IPS DF 19.7 (cell line): ENCODE measurements at places on chromosomes 1 and 21.
A peak's percentile ranks its signal among the peaks of the same experiment; 100 is the strongest.

- DNase-seq = no peak
These were observed at the start of gene CD247 for GRCh38 chr1:167518331-167518700. Gene CD247 (minus strand): TSS chr1:167518529. CDS start chr1:167518465, 64 bp downstream.

GRCh38 chr1:192159781-192160180 is 1.5 kb downstream of the RGS18 start:
- no peak for DNase-seq

- DNase-seq = no peak
These were observed 65.9 kb upstream of the CCDC190 start for GRCh38 chr1:162926906-162927305.

DNA sequence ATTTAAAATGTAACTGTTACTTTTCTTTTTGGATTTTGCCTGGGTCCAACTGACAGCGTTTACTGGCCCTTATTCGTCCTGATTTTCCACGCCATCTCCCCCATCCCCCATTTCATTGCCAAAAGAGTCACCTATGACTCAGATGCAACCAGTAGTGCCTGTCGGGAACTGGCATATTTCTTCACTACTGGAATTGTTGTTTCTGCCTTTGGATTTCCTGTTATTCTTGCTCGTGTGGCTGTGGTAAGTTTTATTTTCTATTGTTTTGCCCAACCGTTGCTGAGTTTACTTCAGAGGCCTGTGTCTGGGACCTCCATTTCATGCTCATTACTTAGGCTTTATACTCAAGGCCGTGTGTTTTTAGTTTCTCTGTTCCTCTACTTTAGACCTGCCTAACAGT is 9.3 kb downstream of the LEPR start:
- no peak for DNase-seq

DNA sequence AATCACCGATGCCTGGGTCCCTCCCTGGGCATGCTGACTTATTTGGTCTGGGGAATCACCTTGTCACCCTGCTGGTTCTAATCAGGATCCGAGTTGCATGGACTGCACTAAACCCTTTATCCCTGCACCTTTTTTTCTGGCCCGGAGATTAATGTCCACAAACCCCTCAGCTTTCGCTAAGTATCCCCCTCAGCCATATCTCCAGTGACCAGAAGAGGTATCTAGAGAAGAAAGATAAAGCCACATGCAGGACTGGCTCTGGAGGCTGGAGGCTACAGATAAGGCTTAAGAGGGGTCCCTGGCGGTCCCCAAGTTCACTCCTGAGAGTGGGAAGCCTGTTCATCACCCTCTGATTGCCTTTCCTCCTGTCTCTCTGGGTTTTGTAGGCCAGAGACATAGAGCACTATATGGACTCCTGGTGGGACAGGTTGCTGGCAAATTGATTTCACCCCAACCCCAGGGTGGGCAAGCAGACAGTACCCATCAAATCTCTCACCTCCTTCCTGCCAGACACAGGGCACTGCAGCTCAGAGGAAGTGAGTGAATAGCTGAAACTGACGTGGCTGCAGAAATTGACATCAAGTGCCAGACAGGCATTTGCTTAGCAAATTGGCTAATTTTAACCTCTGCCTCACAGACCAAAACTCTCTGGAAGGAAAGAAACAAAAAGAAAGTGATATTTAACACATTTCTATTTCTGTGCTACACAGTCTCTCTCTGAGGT is 38.8 kb downstream of the HMGB4 start:
- DNase-seq = no peak

DNA sequence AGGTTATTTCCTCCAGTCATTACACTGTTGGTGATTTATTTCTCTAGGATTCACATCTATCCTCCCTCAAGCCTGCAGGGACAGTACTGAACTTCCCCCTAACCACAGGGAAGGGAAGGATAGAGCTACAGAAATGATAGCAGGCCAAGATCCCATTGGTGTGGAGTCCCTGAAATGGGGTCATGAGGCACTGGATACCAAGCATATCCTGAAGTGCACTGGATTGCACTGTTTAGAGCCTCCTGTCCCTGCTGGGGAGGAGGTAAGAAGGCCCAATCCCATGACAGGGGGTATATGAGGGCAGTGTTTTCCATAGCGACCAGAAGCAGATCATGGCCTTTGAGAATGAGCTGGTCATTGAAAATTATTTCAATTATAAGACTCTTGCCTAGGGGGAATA is 56.8 kb downstream of the C1orf21 start:
- no peak for DNase-seq

DNA sequence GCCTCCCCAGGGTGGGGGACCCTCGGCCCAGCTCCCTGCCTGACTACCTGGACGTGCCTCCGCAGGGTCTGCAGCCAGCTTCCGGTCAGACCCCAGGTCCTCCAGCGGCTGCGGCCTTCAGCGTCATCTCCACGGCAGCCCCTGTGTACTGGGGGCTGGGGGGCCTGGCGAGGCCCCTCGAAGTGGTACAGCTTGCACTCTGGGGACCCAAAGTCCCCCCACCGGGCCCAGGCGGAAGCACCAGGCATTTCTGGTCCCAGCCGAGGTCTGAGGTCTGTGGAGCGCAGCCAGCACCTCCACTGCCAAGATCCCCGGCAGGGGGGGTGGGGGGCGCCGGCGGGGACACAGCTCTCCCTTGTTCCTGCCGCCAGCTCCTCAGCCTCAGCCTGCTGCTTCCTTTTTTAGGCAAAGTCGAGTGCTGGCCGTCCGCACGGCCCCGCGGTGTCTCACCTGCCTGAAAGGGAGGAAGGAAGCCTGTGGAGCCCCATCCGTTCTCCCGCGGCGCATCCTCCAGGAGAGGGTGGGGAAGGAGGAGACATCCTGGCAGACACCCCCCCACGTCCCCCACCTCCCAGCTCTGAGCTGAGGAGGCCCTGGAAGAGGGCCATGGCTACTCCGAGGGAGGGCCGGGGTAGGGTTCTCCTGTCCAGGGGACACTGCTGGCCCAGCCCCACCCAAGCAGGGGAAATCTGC is 1.2 kb upstream of the VWA1 start:
- no peak for DNase-seq

DNA sequence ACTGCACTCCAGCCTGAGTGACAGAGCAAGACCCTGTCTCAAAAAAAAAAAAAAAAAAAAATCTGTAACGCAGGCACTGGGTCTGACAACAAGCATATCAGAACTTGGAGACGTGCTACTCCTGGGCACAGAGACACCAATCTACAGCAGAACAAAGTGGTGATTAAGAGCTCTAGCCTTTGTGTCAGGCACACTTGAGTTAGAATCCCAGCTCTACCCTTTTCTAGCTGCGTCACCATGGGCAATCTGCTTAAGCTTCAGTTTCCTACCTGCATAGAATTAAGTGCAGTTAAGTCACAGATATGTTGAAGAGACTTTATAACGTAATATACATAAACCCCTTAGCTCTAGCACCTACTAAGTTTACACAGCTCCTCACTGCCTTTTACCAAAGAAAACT is 3.4 kb upstream of the CDCA8 start:
- no peak for DNase-seq

DNA sequence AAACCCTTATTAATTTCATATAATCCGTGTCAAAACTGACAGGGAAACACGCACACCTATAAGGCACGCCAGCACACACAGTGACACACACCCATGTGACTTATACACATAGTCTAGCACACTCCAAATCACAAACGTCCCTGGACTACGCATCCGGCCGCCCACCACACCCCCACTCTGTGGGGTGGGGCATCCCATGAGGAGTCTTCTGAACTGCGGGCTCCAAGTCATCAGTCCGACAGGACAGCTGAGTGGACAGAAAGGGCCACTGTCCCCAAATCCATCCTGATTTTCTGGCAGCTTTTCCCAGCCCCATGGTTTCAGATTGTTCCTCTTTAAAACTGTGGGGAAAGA is 829 bp downstream of the PEA15 start:
- no peak for DNase-seq

DNA sequence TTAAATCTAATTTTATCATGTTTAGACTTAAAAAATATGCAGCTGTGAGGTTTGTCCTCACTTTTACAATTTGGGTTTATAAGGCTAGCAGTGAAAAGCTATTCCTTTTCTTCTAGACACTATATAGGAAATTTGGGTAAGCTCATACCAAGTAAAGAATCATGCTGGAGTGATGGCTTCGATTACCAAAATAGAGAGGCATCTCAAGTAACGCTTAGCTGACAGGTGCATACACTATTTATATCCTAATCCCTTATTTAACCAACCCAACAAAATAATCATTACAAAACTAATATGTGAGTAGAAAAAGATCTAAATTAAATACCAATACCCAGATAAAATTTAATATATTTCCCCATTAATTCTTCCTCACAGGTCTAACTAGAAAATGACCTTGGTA is 193.2 kb downstream of the LHX8 start:
- no peak for DNase-seq

DNA sequence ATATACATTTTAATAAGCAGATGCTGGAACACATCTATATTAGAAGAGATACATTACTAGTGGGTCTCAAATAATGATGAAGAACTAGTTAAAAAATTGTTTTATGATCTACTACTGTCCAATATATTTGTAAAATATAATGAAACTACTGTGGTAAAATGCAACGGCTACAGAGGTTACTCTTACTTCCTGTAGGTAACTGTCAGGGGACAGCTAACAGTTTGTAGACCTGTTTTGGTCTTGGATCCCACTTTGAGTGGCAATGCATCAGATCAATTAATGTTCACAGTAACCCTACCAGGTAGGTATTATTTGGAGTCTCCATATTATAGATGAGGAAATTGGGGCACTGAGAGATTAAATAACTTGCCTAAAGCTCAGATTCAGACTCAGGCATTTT is 26.7 kb upstream of the MYSM1 start:
- no peak for DNase-seq

DNA sequence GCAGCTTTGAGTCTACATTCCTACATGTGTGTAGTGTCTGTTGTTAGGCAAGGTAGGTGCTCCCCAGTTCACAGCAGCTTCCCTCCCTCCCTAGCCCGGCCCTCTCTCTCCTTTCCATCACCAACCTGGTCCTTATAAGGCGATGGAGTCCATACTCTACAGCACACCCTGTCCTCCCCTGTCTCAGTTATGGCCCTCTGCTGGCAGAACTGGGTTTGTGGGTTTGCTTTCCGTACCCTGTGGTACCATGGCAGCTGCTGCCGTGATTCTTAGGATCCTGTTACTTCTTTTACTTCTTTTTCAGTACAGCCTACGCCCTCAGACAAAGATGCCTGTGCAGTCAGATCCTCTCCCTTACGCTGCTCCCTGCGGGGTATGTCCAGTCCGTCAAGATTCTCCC is 31.7 kb downstream of the AK5 start:
- peak; percentile 64 for DNase-seq

DNA sequence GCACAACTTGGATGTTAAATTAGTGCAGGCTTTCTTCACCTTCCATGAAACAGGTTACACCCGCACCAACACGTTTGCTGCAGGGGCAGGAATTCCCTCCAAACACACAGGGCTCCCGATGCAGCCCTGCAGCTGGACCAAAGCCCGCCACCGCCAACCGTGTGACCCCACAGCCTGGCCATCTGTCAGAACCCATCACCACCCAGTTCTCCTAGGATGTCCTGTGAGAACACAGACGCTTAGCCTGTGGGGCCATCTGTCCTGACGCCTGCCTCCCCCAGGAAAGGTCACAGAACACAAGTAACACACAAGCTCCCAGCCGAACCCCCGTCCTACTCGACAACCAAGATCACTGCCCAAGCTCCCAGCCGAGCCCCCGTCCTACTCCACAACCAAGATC is 108.1 kb downstream of the NPHP4 start:
- DNase-seq = no peak

DNA sequence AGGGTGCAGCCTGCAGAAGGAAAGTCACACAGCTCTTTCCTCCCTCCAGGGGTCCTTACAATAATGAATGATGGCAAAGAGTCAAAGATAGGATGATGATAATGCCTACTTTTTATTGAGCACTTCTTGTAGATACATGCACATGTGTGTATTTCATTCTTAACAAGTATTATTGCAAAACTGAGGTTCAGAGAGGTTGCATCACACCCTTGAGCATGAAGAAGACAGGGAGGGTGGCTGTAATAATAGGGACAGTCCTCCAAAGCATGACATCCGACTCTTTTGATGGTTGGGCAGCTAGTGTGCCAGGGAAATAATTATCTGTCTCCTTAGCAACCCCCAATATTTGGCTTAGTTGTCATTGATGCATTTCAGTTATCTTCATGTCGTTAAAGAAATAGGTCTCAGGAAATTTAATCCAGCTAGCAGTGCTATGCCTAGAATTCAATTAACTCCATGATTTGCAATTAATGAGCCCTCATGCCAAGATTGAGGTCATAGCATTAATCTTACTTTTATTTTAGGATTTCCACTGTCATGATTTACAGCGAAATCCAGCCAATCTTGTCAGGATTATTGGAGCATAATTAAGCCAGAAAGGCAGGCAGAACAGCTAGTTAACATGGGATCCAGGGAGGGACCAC is 35.0 kb downstream of the DNAJC6 start:
- DNase-seq = no peak

- no peak for DNase-seq
These were observed 22.5 kb downstream of the DISP3 start for GRCh38 chr1:11501491-11501897.

DNA sequence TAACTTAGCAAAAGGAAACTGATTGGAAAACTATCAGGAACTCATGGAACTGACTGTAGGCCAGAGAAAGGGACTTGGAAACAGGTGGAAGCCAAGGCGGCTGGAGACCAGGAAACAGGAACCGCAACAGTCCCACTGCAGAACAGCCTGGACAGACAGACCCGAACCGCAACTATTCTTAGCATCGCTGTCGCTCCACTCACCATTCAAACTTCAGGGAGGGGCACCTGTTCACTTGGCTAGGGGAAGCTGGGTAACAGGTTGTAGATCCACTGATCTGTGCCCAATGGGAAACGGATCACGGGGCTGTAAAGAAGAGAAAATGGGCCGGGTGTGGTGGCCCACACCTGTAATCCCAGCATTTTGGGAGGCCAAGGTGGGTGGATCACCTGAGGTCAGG is 61.9 kb downstream of the CLSTN1 start:
- DNase-seq = no peak

DNA sequence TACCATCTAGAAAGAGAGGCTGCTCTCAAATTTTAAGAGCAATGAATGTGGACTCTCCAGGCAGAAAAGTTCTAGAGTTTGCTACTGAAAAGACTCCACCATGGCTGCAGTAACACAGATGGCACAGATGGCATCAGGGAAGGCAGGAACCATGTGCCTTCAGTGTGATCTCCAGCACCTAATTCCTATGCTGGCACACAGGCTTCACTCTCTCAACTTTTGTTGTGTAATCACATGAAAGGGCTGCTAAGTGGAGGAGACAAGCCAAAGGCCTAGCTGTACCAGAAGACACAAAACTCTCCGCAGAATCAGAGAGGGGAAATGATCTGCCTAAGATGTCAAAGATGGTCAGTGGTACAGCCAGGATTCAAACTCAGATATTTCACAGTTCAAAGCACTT is 31.1 kb downstream of the ERI3 start:
- DNase-seq = no peak

GRCh38 chr1:26704629-26705028 is 8.8 kb downstream of the ARID1A start:
- no peak for DNase-seq

DNA sequence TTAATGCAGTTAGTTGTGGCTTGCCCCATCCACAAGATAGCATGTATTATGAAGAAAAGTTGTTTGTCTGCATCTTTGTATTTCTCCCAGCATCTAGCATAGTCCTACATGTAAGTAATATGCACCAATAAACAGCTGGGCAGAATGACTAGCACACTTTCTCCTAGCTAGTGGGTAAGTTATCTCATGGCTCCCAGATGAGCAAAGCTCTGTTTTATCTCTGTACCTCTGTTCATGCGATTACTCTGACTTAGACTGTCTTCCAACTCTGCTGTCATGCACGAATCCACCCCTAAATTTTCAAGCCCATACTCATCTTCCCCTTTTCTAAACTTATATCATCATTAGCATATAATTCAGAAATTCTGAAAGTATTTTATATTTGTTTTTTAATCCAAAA is 37.5 kb upstream of the KCTD3 start:
- no peak for DNase-seq
